IMR-90 (cell line): ENCODE measurements at places on chromosomes 5 and 9.

- H3K36me3 ChIP-seq, result no peaks in the 10 kb centered on the region
- no peaks in the 10 kb centered on the region; the same call in 1 of the 2 replicates for H3K27me3 ChIP-seq
- DNase-seq, result no peak
- no peak overlapping the region for H3K27ac ChIP-seq
- no peak overlapping the region for H3K4me3 ChIP-seq
- no peaks in the 10 kb centered on the region; the same call in 1 of the 2 replicates for H3K4me1 ChIP-seq
Observed at GRCh38 chr5:80093796-80094195, 58.6 kb downstream of the THBS4 start.

- peaks cover 19% of the 10 kb centered on the region for H3K27me3 ChIP-seq
- no peak overlapping the region for H3K27ac ChIP-seq
- no peak overlapping the region for H3K4me3 ChIP-seq
- H3K4me1 ChIP-seq, result no peaks in the 10 kb centered on the region
- DNase-seq, result no peak
Observed at GRCh38 chr5:38013107-38013506, 173.3 kb upstream of the GDNF start.

DNA sequence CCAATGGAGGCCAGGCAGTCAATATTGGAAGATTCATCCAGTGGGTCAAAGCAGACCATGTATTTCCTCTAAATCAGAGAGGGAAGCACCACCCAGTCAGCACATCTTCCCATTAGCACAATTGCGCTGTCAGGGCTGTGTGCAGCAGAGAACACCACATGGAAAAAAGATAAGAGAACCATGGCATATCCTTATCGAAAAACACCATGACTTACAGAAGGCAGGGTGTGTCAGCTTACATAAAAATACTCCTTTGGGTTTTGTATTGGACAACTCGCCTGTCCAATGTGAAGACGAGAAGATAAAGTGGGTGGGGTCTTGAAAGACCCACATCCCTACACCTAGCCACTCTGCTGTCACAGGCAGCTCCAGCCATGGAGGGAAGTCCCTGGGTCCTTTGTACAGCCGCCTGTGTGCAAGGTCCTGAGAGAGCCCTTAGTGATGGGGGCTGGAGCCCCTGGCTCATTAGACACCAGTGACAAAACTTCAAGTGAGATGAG is 71.9 kb upstream of the SPATA31E1 start:
- DNase-seq, result no peak
- no peak overlapping the region for H3K27ac ChIP-seq
- peaks cover 15% of the 10 kb centered on the region for H3K27me3 ChIP-seq
- H3K4me1 ChIP-seq, result no peaks in the 10 kb centered on the region

DNA sequence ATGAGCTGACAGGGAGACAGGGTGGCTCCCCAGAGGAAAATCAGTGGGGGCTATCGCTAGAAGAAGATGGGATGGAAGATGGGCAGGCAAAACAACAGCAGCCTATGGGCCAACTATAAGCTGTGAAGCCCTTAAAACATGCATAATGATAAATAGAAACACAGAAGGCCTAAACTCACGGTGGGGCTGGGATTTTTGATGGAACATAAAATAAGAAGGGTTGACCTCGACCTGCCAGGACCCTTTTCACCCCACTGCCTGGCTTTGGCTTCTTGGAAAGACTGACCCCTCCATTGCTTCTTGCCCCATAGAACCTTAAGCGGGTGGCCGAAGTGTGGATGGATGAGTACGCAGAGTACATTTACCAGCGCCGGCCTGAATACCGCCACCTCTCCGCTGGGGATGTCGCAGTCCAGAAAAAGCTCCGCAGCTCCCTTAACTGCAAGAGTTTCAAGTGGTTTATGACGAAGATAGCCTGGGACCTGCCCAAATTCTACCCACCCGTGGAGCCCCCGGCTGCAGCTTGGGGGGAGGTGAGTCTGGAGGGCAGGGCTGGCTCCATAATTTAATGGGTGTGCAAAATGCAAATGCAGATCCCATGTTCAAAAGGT is 36.5 kb upstream of the SAP30L start:
- DNase-seq, result no peak
- H3K4me1 ChIP-seq, result peaks cover 3% of the 10 kb centered on the region; the same call in 1 of the 2 replicates
- no peak overlapping the region for H3K27ac ChIP-seq
- H3K27me3 ChIP-seq, result no peaks in the 10 kb centered on the region
- peaks cover 26% of the 10 kb centered on the region for H3K36me3 ChIP-seq

- no peaks in the 10 kb centered on the region for H3K4me1 ChIP-seq
- no peaks in the 10 kb centered on the region for H3K36me3 ChIP-seq
- H3K27ac ChIP-seq, result no peak overlapping the region
- no peak for DNase-seq
Observed at GRCh38 chr9:35198191-35198590, 36.4 kb downstream of the UNC13B start.

DNA sequence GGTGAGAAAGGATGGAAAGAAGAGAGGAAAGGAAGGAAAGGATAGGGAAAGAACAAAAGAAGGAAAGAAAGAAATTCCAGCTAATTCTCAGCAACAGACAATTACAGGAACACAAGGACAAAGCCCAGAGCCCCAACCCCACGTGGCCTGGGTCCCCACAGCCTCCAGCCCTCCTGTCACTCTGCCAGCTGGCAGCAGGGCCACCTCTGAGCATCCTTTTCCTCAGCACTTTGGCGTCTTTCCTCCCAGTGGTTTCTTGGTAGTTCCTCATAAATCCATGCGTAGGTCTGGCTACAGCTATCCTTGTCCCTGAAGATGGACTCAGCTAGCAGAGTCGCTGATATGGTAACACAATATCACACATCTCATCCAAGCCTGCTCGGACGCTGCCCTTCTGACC is 28.3 kb downstream of the ADAMTS2 start:
- H3K27ac ChIP-seq, result no peak overlapping the region
- no peaks in the 10 kb centered on the region for H3K27me3 ChIP-seq
- no peaks in the 10 kb centered on the region; the same call in 1 of the 2 replicates for H3K36me3 ChIP-seq
- H3K4me1 ChIP-seq, result peaks cover 23% of the 10 kb centered on the region
- no peak overlapping the region for H3K4me3 ChIP-seq
- DNase-seq, result no peak

DNA sequence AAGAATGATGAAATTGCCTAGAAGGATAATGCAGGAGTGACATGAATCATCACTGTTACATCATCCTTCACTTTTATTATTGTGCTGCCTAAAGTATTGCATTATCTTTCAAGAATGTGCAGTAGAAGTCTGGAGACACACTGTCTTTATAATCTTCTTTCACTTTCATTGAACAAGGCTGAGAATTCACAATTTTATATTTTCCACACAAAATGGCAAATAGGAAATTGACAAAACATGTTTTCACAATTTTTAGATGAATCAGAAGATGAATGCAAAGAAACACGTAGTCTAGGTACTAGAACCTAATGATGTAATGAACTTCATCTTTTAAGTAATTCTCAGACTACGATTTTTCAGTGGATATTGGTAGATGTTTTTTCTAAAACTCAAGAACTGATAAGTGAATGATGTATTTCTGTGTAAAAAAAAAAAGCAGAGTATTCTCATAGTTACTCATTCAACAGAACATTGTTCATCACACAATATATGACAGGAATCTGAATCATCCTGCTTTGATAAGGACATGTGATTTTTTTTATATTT is 131.5 kb upstream of the GRHPR start:
- H3K27me3 ChIP-seq, result no peaks in the 10 kb centered on the region
- peak; percentile 88 for DNase-seq
- peaks cover 3% of the 10 kb centered on the region for H3K4me1 ChIP-seq
- no peak overlapping the region for H3K4me3 ChIP-seq
- H3K36me3 ChIP-seq, result no peaks in the 10 kb centered on the region
- no peak overlapping the region; the same call in 1 of the 2 replicates for H3K27ac ChIP-seq

- DNase-seq, result peak; percentile 83
- H3K36me3 ChIP-seq, result no peaks in the 10 kb centered on the region
- H3K4me3 ChIP-seq, result no peak overlapping the region
- no peaks in the 10 kb centered on the region for H3K27me3 ChIP-seq
Observed at GRCh38 chr9:14170973-14171596, 142.9 kb downstream of the NFIB start.

DNA sequence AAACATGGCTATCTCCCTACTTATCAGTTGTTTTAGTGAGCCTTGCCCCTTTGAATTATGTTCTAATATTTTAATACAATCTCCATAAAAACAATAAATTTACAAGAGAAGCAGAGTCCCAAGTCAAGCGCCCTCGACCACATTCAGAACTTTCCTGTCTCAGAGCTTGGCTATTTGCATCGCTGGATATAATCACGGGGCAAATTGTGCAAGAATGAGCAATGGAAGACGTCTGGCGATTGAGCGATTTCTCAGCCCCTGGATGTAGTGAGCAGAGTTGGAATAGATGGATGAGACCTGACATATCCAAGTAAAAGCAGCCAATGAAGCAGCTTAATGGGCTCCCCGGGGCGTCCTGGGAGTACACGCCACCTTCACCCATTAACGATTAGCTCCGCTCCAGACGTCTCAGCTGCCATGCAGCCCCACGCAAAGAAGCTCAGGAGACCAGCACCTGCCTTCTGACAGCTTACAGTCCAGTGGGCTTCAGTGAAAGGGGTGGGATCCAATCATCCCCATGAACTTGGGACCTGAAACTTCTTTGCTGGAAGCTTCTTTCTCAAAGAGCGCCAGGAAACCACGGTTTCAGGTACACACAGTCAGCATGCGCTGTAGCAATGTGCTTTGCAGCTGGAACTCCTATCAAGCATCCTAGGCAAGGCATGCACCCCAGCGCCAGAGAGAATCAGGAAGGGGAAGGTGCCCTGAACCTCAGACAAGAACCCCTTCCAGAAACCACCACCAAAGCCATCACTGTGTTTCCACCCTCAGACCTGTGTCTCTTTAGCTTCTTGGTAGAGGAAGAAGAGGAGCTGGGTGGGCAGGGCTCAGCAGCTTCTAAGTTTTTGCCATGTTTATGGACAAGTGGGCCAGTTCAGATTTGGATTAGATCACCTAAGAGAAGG is 92.0 kb upstream of the IRX4 start:
- H3K36me3 ChIP-seq, result no peaks in the 10 kb centered on the region
- no peak overlapping the region for H3K4me3 ChIP-seq
- H3K27me3 ChIP-seq, result no peaks in the 10 kb centered on the region
- no peaks in the 10 kb centered on the region for H3K4me1 ChIP-seq
- H3K27ac ChIP-seq, result no peak overlapping the region
- no peak for DNase-seq

GRCh38 chr9:83154821-83155220 is 91.9 kb upstream of the RASEF start:
- H3K4me3 ChIP-seq, result no peak overlapping the region
- no peaks in the 10 kb centered on the region for H3K4me1 ChIP-seq
- H3K27ac ChIP-seq, result no peak overlapping the region
- no peaks in the 10 kb centered on the region for H3K27me3 ChIP-seq
- DNase-seq, result no peak

- no peak overlapping the region for H3K4me3 ChIP-seq
- no peak overlapping the region for H3K27ac ChIP-seq
- no peak for DNase-seq
- H3K4me1 ChIP-seq, result no peaks in the 10 kb centered on the region
- H3K36me3 ChIP-seq, result no peaks in the 10 kb centered on the region
- H3K27me3 ChIP-seq, result no peaks in the 10 kb centered on the region
Observed at GRCh38 chr9:74444369-74444768, 52.8 kb upstream of the RORB start.

DNA sequence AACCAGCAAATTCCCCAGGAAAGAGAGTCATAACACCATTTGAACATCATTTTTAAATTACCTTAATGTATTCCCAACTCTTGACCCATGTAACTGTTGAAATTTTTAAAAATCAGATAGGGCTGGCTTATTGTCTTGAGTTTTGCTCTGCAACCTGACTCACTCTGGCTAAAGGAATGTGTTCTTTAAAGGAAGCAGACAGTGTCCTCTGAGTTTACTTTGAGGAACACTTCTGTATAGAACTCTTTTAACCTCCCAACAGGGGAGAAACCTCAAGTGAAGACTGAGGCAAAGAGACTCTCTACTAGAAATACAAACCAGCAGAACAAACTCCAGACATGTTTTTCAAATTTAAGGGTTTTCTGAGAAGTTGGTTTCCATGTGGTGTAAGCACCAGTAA is 248.9 kb downstream of the CWC27 start:
- H3K4me1 ChIP-seq, result peaks cover 4% of the 10 kb centered on the region; the same call in 1 of the 2 replicates
- H3K36me3 ChIP-seq, result no peaks in the 10 kb centered on the region
- no peaks in the 10 kb centered on the region for H3K27me3 ChIP-seq
- DNase-seq, result peak; percentile 58
- H3K4me3 ChIP-seq, result no peak overlapping the region
- H3K27ac ChIP-seq, result no peak overlapping the region

DNA sequence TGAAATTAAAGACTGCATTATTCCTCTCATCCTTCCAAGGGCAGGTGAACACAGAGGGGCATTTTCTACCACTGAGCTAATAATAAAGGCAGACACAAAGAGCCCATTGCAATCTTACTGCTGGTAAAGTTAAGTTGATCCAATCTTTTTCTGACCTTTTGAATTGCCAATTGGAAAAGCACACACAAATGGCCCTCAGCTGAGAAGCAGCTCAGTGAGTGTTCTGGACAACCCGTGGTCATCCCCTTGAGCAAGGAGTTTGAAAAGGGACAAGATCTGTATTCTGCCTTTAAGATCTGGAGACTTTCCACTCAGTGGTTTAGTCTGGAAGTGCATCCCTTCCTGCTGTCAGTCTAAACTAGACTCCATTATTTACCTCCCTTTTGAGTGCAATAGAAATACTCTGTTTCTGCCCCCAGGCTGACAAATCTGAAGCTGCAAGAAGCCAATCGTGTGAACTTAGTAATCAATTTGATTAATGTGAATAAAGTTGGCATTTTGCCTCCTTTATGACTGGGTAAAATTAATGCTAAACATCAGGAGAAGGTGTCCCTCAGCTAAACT is 835.7 kb downstream of the MAT2B start:
- peaks cover 3% of the 10 kb centered on the region for H3K4me1 ChIP-seq
- no peaks in the 10 kb centered on the region for H3K36me3 ChIP-seq
- H3K27ac ChIP-seq, result no peak overlapping the region
- H3K4me3 ChIP-seq, result no peak overlapping the region
- DNase-seq, result no peak

DNA sequence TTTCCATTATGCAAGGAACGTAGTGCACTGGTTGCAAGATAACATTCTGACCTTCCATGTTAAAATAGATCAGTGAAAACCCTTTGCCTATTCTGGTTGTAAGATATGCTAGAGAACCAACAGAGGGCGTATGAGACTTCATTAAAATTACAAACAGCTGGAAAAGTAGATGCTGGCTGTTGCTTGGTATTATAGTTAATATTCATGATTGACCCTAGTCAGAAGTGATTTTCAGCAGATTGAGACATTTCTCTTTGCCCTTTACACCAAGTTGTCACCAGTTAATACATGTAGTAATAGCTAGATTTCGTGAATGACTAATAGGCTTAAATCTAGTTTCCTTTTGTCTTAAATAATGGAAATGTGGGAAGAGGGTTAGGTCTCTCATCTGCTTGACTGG is 13.8 kb upstream of the FGF18 start:
- no peak overlapping the region for H3K4me3 ChIP-seq
- H3K4me1 ChIP-seq, result peaks cover 10% of the 10 kb centered on the region
- H3K27me3 ChIP-seq, result no peaks in the 10 kb centered on the region
- H3K27ac ChIP-seq, result no peak overlapping the region
- DNase-seq, result peak; percentile 29
- H3K36me3 ChIP-seq, result peaks cover 40% of the 10 kb centered on the region
